Muscle of leg (tissue), 16 donors: ENCODE measurements at places on chromosomes 2 and 18. TPM values are rescaled to one million over a fixed set of nuclear protein-coding genes. Genes with fewer than 3 reads are reported as not detected.

GRCh38 chr2:10014418-10015190, 28.7 kb upstream of the KLF11 start:
- no peak overlapping the region for H3K4me3 ChIP-seq
- peaks cover 9% of the 10 kb centered on the region for H3K27me3 ChIP-seq
- no peaks in the 10 kb centered on the region for H3K36me3 ChIP-seq
- H3K4me1 ChIP-seq: peaks cover 10% of the 10 kb centered on the region

DNA sequence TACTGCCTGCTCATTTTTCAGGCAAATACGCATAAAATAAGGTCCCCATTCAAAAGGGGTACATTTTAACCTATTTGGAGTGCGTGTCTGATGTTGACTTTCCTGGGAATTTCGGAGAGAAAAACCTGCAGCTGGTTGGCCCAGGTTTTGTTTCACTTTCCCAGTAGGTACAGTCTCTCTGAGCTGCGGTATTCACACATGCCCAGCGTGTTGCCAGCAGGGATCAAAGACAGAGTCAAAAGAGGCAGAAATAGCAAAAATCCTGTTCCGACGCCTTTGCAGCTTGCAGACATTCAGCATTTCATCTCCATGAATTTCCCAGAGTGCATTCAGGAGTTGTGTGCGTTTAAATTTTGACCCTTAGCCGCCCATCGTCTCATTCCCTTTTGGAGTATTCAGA, 855.4 kb upstream of the CELF4 start:
- no peaks in the 10 kb centered on the region for H3K36me3 ChIP-seq
- no peaks in the 10 kb centered on the region for H3K4me1 ChIP-seq
- no peak for DNase-seq
- no peak overlapping the region for H3K4me3 ChIP-seq

The CIAO1 gene
- 48.4 TPM for total RNA-seq

The TCF7L1 gene
- total RNA-seq: 5.1 TPM
